ENCODE measurements at places on chromosomes 7 and 10.

GRCh38 chr10:59000162-59000825, 176.1 kb upstream of the PHYHIPL start:
- DNase-seq = no peak

GRCh38 chr7:119943942-119944600, 328.9 kb upstream of the KCND2 start:
- DNase-seq = no peak

DNA sequence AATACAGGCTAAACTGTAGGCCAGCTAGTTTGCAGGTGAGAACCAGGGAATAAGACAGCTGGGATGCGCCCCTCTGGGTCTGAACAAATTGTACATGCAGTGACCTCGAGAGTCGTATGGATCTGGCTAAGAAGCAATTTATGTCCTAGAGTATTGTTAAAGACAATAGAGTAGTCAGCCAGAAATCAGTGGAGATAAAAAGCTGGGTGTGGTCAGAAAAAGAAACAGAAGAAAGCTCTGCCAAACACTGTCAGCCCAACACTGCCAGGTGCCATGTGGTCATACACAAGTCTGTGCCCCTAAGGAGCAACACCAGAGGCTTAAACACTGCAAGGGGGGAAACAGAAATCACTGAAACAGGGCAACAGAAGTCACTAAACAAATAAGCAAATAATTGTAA, 62.2 kb downstream of the CNOT4 start:
- DNase-seq = no peak

- no peak for DNase-seq
These were observed 36.4 kb downstream of the VCL start for GRCh38 chr10:74034301-74034700.

GRCh38 chr7:49112222-49112621, 187.9 kb downstream of the CDC14C start:
- no peak for DNase-seq

DNA sequence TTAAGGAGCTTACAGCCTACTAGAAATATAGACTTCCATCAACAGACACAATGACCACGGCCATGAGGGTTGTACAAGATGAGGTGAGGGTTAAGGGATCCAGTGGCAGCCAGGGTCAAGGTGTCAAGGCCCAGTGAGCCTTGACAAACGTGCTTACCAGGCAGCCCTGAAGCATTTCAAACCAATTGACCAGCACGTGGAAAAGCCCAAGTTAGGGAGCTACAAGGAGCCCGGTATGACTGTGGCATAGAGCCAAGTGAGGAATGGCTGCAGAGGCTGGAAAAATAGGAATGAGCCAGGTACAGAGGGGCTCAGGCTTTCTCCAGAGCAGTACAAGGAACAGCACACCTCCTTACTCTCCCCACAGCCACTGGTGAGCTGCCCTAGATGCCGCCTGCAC, 12.7 kb downstream of the AFAP1L2 start:
- DNase-seq = no peak

- DNase-seq = peak; percentile 18
These were observed 38.8 kb downstream of the RAMP3 start for GRCh38 chr7:45196374-45196773.

GRCh38 chr7:135185471-135186260, 15.2 kb upstream of the CYREN start:
- DNase-seq = no peak

DNA sequence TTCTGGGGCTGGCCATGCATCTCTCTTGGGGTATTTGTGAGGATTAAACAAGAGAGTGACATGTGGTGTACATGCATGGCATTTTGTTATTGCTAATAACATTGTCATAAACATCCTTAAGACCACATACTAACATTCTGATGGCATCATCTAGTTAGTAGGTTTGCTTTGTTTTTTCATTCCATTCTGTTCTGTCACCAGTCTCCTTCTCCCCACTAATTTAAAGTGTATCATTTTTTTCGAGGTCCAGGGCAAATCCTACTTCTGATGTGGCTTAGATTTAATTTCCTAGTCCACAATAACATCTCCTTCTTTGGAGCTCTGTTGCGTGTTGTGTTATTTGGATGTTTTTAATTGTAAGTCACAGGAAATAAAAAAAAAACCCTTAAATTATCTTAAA, 248.1 kb downstream of the LRMDA start:
- DNase-seq = no peak

DNA sequence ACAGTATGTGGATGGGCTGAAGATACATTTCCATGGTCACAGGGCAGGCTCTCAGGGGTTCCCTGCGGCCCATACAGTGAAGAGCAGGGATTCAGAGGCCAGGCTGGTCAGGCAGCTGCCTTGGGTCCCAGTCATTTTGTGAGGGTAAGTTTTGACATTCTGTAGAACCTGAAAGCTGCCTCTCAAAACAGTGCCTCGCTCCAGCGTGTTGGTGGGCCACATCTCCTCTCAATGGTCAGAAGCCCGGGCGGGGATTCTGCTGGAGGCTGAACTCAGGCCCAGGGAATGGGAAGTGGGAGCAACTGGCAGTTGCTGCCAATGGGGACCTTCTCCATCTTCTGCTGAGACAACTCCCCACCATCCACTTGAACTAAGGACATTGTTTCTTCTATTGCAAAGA, 190.0 kb downstream of the PTPN20 start:
- DNase-seq = no peak

- no peak for DNase-seq
These were observed 13.8 kb downstream of the PDSS1 start for GRCh38 chr10:26711324-26711723.

DNA sequence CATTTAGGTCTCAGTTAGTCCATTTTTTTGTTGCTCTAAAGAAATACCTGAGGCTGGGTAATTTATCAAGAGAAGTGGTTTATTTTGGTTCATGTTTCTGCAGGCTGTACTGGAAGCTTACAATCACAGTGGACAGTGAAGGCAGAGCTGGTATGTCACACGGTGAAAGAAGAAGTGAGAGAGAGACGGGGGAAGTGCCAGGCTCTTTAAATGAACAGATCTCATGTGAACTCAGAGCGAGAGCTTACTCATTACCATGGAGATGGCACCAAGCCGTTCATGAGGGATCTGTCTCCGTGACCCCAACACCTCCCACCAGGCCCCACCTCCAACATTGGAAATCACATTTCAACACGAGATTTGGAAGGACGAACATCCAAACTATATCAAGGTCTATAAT, 18.9 kb upstream of the PNLIPRP3 start:
- DNase-seq = no peak

GRCh38 chr7:106071999-106072714, 40.0 kb downstream of the SYPL1 start:
- DNase-seq = no peak

GRCh38 chr7:78134256-78134655, 335.7 kb downstream of the PHTF2 start:
- no peak for DNase-seq

DNA sequence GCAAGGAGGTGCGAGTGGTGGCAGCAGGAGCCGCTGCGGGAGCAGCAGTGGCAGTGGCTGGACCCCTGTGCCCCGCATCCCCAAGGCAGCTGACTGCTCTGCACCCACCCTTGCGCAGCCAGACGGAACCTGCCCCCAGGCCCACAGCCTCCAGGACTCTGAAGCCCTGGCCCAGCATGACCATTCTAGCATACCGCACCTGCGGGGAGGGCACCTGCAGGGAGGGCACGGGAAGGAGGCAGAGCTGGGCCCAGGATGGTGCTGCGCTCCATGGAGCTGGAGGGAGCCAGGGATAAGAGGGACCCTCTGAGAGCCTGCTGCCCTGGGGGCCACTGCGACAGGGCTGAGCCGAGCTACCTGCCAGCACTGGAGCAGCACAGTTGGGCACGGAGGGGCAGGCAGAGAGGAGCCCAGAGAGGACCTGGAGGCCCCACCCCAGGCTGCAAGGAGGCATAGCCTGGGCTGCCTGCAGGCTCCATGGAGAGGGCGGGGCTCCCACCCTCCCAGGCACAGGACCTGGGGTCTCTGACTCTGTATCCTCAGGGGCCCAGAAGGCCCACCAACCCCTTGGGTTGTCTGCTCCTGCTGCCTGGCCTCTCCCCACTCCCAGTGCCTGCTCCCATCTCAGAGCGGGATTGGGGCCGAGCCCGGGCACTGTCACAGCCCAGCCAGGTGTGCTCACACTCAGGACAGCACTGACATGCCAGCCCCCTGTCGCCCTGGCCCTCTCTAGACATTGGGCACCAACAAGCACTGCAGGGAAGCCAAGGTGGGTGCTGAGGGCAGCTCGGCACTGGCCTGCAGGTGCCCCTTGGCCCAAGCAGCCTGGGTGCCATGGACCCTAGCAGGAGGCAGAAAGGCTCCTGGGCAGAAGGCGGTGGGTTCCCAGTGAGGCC, 87.6 kb downstream of the HTR7 start:
- DNase-seq = no peak

- DNase-seq = no peak
These were observed 269.4 kb downstream of the NXPH1 start for GRCh38 chr7:8702807-8703206.

DNA sequence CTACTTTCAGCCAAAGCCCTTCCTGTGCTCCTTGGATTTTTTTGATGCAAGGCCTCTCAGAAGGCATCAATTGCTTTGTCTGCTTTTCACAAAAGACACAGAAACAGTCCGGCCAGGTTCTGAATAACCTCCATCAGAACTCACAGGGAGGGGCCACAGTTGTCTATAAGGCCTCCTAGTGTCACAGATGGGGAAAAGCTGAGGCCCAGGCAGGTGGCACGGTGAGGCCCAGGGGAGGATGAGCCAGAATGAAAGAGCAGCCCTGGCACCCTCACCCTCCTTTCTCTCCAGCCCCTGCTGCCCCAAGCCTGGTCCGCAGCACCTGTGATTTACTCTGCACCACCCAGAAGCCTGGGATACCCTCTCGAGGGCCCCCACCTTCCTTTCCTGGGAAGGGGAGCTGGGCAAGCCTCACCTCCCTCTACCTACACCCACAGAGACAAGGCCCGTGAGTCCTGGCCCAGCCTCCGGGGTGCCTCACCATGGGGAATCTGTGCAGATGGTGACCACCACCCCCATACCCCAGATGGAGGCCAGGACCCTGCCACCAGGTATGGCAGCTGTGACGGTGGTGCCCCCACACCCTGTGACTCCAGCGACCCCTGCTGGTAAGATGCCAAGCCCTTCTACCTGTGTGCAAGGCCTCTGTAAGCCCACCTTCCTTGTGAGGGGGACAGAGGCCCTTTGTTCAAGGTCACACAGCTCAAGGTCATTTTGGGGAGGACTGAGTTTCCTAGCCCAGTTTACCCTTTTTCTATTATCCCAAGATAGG, 26.2 kb upstream of the ZNF467 start:
- DNase-seq = peak; percentile 15

DNA sequence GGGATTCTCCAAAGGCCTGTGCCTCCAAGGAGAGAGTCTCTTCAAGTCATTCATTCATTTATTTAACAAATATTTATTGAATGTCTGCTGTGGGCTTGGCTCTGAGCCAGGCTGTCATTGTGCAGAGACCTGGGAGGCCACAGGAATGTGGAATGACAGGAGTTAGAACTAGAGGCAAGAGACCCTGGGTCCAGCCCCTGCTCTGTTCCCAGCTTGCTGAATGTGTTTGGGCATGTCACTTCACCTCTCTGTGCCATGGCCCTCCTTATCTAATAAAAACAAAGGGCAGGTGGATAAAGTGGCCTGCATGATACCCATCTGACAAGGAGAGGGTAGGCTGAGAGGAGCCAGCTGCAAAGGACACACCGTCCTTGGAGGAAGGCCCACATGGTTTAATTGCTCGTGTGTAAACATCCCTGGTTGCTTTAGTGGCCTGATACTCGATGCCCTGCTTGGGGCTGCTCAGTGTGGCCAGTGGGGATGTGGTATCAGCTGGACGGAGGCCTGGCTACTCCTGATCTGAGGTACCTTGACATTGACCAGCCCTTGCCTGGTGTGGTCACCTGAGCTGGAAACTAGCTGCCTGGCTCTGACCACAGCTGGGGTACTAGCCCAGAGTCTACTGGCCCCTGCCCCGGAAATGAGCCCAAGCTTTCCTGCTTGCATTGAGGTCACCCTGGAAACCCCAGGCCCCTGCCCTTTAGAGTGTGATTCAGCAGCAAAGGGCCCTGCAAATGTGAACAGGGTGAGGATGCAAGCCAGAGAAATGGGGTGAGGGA, 116.2 kb downstream of the CDH23 start:
- no peak for DNase-seq

- no peak for DNase-seq
These were observed 30.2 kb downstream of the WBP1L start for GRCh38 chr10:102773986-102774385.

- no peak for DNase-seq
These were observed 45.8 kb downstream of the GLCCI1 start for GRCh38 chr7:8014399-8014798.

- no peak for DNase-seq
These were observed 318.1 kb downstream of the KCNMA1 start for GRCh38 chr10:77319557-77319956.

DNA sequence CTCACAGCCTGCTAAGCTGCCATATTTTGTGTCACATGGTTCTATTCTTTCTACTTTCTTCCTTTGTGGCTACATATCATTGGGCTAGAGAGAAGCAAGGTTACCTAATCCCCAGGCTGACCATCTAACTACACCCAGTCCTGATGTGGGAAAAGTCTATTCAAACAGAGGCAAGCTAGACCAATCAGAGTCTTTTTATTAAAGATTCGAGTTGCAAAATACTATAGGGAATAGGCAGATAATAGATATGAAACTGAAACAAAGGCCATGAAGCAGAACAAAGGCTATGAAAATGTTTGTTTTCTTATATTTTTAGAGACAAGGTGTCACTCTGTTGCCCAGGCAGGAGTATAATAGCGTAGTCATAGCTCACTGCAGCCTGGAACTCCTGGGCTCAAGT, 36.7 kb downstream of the MTERF1 start:
- DNase-seq = no peak

DNA sequence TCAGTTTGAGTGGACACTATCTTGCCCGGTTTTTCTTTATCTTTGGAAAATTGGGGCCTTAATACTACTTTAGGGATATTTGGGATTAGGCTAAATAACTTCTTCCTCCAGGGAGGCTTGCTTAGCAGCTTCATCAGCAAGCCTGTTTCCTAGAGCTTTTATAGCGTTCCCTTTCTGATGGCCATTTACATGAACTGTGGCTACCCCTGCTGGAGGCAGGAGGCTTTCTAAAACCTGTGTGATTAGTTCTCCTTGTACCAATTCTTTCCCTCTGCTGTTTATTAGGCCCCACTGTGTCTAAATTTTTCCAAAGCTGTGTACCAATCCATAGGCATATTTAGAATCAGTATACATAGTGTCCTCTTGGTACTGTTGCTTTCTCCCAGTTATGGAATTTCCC, 61.7 kb upstream of the CNTNAP2 start:
- DNase-seq = no peak

- DNase-seq = no peak
These were observed 389.6 kb downstream of the GALNT17 start for GRCh38 chr7:71521506-71521905.

DNA sequence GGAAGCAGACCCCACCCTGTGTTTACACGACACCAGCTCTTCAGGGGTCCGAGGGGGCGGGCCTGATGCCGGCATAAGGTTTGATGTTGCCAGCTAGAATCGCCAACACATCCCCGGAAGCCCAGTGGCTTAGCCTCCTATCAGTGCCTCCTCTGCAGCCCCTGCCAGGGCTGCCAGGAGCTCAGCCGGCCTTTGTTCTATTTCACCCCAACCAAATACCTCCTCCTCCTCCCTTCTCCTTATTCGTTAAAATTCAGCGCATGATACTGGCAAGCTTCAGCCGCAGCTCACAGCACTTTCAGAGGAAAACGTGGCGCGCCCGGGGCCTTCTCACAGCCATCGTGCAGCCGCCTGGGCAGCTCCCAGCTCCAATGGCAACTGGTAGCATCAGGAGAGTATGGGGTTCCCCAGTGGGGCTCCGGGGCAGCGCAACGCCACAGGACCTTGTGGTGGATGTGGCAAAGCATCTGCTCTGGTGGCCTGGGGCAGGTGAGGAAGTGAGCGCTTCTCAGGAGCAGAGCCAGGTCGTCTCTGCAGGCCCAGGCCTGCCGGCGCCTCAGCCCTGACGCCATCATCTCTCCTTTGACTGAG, 176.4 kb upstream of the RHEB start:
- no peak for DNase-seq
